ENCODE measurements at places on chromosomes 12 and 14. TPM values are rescaled to one million over a fixed set of nuclear protein-coding genes. Genes with fewer than 3 reads are reported as not detected.

- no peak for DNase-seq
- no peaks in the 10 kb centered on the region for H3K27me3 ChIP-seq
- H3K4me3 ChIP-seq, result no peak overlapping the region
Observed at GRCh38 chr12:45912774-45913173, 77.6 kb downstream of the SCAF11 start.

DNA sequence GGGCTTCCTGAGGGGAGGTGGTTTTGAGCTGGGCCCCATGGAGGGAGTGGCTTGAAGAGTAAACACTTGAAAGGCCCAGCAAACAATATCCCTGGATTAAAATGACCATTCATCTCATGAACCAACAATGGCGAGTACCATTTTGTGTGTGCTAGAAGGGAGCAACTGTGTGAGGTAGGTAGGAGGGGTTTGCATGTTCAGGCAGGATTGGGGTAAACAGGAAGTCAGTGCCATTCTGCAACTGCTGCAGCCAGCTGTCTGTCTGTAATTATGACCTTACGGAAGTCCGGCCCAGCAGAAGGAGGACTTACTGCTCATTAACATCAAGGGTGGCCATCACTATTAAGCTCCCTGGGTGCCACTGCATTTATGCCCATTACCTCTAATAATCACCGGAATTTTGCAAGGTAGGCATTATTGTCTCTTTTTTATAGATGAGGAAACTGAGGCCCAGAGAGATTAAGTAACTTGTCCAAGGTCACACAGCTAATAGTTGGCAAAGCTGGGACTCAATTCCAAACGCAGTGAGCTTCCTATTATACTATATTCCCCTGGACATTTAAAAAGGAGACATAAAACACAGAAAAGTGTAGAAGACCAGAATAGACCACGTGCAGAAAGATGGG, 16.6 kb upstream of the IFI27L2 start:
- H3K4me1 ChIP-seq, result no peaks in the 10 kb centered on the region
- no peak overlapping the region for H3K4me3 ChIP-seq
- no peaks in the 10 kb centered on the region for H3K36me3 ChIP-seq

GRCh38 chr12:103824845-103825244, 16.2 kb downstream of the NT5DC3 start:
- no peak overlapping the region for H3K27ac ChIP-seq
- H3K27me3 ChIP-seq, result no peaks in the 10 kb centered on the region
- no peaks in the 10 kb centered on the region for H3K36me3 ChIP-seq
- H3K4me1 ChIP-seq, result peaks cover 19% of the 10 kb centered on the region
- no peak overlapping the region for H3K4me3 ChIP-seq

DNA sequence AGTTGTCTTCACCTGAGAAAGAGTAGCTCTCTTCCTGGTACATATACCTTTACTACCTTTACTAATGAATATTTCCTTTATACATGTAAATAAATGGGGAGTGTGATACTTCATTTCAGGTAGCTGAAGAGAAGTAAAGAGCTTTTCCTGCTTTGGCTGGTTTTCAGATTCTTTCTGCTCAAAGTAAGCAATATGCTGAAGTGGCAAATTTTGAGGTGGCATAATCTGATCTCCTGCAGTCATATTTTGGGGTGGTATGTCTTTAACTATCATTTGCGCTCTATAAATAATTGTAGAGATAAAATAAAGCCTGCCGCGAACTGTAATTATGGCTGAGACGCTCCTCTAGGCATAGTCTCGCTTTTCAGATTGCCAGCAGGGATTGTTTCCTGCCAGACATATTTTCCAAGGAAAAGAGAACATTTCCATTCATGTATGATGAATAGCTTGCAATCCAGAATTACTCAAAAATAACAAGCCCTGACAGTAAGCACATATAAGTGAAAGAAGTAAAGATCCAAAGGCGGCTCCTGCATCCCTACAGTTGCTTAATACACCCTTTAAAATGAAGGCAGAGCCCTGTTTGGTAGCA, 200.7 kb downstream of the C12orf50 start:
- H3K36me3 ChIP-seq, result no peaks in the 10 kb centered on the region
- H3K27ac ChIP-seq, result no peak overlapping the region
- H3K4me3 ChIP-seq, result no peak overlapping the region
- no peak for DNase-seq
- H3K4me1 ChIP-seq, result no peaks in the 10 kb centered on the region

DNA sequence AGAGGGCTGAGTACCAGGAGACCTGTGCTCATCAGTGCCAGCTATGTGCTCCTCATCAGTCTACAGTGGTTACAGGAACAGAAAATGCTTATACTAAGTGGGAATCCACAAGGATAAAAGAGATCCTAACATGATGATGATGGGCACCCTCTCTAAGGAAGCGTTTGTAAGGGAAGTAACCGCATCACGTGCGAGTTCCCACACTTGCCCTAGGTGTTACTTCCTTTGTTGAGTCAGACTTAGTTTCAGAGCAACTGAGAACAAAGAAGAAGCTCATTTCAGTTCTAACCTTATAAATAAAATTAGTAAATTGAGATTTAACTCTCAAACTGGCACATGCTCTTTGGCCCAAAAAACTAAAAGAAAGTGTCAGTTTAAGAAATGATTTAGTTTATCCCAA, 956.4 kb upstream of the TMEM132C start:
- no peaks in the 10 kb centered on the region for H3K36me3 ChIP-seq
- H3K27ac ChIP-seq, result no peak overlapping the region
- H3K4me1 ChIP-seq, result peaks cover 11% of the 10 kb centered on the region
- no peak for DNase-seq

DNA sequence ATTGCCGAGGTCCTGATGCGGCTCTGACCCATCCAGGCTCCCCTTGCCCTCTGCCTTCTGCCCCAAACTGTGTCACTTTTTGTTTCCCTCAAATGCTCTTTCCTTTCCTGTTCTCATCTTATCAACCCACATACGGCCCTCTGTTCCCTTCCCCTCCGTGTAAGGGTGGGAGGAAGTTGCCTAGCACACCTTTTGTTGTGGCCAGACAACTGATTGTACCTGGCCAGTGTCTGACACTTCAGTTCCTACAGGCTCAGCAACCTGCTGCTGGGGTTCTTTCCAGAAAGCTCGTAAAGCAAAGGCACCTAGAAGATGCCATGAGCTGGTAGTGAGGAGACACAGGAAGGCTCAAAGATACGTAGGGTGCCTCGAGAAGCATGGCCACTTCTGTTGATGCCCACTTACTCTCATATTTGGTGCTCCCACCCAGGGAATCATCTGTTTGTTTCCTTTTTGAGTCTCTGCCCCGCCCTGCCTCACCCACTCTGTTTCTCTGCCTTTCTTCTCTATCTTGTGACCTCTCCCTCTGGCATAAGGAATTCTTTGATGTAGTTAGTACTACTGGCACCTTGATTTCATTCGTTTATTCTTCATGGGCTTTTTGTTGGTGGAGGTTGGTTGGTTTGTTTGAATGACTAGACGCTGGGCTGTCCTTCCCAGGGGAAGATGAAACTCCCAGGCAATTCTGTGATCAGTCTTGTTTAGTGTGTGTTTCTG, 152.4 kb upstream of the FKBP4 start:
- peaks cover 22% of the 10 kb centered on the region for H3K4me1 ChIP-seq
- no peak overlapping the region for H3K4me3 ChIP-seq
- H3K27me3 ChIP-seq, result no peaks in the 10 kb centered on the region

DNA sequence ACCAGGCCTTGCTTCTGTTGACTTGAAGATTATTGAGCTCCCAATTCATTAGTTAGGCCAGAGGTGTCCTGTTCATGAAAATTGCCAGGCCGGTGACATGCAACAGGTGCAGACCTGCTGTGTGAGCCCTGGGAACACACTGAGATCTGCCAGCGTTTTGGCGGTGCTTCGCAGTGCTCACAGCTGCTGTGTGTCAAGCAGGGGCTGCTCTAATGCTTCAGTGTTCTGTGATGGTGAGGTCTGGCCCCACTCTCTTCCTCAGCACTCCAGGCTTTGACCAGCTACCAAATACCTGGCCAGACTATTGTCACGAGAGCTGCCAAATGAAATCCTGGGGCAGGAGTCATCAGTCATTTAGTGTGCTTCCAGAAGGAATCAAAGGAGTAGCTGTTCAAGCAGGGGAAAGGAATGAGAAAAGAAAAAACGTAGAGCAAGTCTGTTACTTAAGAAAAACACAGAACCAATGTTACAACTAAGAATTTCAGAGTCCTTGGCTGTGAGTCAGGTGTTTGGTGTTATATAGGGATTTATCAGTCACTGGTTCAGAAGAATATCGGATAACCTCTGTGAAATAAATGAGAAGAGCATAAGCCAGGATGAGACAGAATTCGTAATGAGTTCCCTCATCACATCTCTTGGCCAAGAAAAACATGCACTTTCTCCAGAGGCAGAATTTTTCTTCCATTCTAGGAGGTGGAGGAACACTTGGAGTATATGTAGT, 150.8 kb downstream of the FBXL14 start:
- H3K27me3 ChIP-seq, result no peaks in the 10 kb centered on the region
- peak overlapping the region; percentile 70 for H3K27ac ChIP-seq
- peaks cover 18% of the 10 kb centered on the region for H3K4me1 ChIP-seq
- DNase-seq, result peak; percentile 84
- no peaks in the 10 kb centered on the region for H3K36me3 ChIP-seq

DNA sequence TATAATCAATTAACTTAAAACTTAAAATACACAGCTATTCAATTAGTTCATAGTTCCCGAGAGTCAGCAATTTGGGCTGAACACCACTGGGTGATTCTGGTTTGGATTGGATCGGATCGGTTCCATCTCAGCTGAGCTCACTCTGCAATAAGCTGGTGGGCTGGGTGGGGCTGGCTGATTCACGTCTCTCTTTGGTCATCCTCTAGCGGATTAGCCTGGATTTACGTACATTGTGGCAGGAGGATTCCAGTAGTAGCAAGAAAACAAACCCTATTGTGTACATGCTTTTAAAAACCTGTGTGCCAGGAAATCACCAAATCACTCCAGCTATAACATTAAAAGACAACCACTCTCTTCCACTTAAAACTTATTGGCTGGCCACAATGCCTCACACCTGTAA, 3.2 kb upstream of the CLEC4C start:
- no peaks in the 10 kb centered on the region for H3K36me3 ChIP-seq
- H3K27ac ChIP-seq, result no peak overlapping the region
- H3K4me3 ChIP-seq, result no peak overlapping the region
- DNase-seq, result peak; percentile 7

DNA sequence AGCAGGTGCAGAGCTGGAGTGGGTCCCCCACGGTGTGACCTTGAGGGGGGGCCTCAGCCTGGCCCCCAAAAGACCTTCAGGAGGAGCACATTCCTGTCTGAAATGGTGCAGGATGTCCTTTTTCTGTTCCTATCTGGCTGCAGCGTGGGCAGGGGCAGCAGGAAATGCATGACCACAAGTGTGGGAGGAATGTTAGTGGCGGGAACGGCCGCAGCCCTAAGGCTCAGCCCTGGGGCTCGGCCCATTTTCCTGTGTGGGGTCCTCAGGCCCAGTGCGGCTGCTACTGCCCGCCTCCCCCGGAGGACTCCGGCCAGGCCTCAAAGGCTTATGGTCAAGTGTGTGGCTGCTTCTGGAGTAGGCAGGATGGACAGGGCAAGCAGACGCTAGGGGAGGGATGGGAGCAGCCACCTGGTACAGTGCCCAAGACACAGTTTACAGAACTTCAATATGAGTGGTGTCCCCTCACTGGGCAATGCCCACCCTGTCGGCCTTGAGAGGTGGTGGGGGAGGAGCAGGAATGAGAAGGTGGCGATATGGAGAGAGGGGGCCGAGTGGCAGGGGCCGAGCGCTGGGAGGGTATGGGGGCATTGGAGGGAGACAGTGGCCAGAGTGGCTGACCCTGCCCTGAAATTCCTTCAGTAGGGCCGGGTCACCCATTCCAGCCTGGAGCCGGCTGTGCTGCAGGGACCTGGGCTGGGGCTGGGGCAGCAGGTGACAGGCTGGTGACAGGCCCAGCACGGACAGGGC, 137.4 kb downstream of the CALM1 start:
- H3K4me3 ChIP-seq, result no peak overlapping the region
- H3K4me1 ChIP-seq, result no peaks in the 10 kb centered on the region
- no peaks in the 10 kb centered on the region for H3K36me3 ChIP-seq
- peak; percentile 10 for DNase-seq
- H3K27ac ChIP-seq, result no peak overlapping the region

GRCh38 chr12:113467142-113467501, 4.5 kb downstream of the LHX5 start:
- peaks cover 93% of the 10 kb centered on the region for H3K27me3 ChIP-seq
- H3K4me3 ChIP-seq, result peak overlapping the region; percentile 55
- DNase-seq, result no peak

GRCh38 chr14:72291908-72292688, 359.9 kb downstream of the RGS6 start:
- DNase-seq, result peak; percentile 76
- no peak overlapping the region for H3K4me3 ChIP-seq
- H3K27ac ChIP-seq, result no peak overlapping the region
- peaks cover 6% of the 10 kb centered on the region for H3K27me3 ChIP-seq
- no peaks in the 10 kb centered on the region for H3K4me1 ChIP-seq

- DNase-seq, result no peak
- H3K4me1 ChIP-seq, result no peaks in the 10 kb centered on the region
- H3K27ac ChIP-seq, result no peak overlapping the region
- no peaks in the 10 kb centered on the region for H3K27me3 ChIP-seq
- no peaks in the 10 kb centered on the region for H3K36me3 ChIP-seq
Observed at GRCh38 chr12:24008166-24008565, 58.7 kb upstream of the SOX5 start.

- no peak overlapping the region for H3K4me3 ChIP-seq
- no peak for DNase-seq
- H3K4me1 ChIP-seq, result no peaks in the 10 kb centered on the region
- H3K27ac ChIP-seq, result no peak overlapping the region
- no peaks in the 10 kb centered on the region for H3K27me3 ChIP-seq
Observed at GRCh38 chr12:74488134-74488533, 49.5 kb upstream of the ATXN7L3B start.

DNA sequence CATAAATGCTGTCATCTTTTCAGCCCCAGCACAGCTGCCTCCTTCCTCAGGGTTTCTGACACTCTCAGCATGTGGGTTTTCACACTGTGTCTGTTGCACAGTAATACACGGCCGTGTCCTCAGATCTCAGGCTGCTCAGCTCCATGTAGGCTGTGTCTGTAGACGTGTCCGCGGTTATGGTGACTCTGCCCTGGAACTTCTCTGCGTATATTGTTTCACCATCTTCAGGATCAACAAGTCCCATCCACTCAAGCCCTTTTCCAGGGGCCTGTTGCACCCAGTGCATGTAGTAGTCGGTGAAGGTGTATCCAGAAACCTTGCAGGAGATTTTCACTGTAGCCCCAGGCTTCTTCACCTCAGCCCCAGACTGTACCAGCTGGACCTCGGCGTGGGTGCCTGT, 1210.6 kb downstream of the TMEM121 start:
- no peak for DNase-seq
- H3K4me3 ChIP-seq, result no peak overlapping the region
- H3K27me3 ChIP-seq, result no peaks in the 10 kb centered on the region
- no peaks in the 10 kb centered on the region for H3K4me1 ChIP-seq

Gene DPF3
- 7.9 TPM for total RNA-seq

Gene SLC8A3
- total RNA-seq, result not detected

Gene CCDC196
- not detected for total RNA-seq

Gene ESPL1
- total RNA-seq, result 8.5 TPM

Gene KRT71
- total RNA-seq, result not detected

Gene PRKD1
- 21.0 TPM for total RNA-seq
